Stimulated activated CD8-positive, alpha-beta memory T cell treated with anti-CD3 and anti-CD28 coated beads, Interleukin-15, amount 100 ng/mL, for 4 hours (primary cell): ENCODE measurements at places on chromosomes 7 and 10.

- DNase-seq = no peak
Observed at GRCh38 chr10:6514844-6515780, 65.0 kb downstream of the PRKCQ start.

- no peak for DNase-seq
Observed at GRCh38 chr7:49878627-49879026, 105.2 kb downstream of the VWC2 start.

DNA sequence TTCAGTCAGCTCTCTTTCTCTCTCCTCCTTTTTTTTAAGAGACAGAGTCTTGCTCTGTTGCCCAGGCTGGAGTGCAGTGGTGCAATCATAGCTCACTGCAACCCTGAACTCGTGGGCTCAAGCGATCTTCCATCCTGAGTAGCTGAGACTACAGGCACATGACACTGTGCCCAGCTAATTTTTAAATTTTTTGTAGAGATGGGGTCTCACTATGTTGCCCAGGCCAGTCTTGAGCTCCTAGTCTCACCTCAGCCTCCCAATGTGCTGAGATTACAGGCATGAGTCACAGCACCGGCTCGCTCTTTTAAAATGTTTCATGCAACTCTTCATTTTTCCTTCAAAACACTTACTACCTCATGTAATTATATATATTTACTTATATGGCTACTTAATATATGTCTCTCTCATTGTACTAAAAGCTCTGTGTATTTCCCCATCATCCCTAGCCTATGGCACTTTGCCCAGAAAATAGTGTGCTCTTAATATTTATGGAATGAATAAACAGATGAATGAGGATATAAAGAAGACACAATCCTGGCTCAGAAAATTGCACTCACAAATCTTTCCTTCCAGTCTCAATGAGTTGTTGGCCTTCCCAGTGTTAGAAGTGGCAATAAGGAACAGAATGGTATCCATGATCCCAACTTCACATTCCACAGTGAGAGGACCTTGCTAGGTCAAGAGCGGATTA is 33.9 kb downstream of the EBLN1 start:
- DNase-seq = no peak

- DNase-seq = no peak
Observed at GRCh38 chr10:80144067-80144695, 11.7 kb downstream of the PLAC9 start.

DNA sequence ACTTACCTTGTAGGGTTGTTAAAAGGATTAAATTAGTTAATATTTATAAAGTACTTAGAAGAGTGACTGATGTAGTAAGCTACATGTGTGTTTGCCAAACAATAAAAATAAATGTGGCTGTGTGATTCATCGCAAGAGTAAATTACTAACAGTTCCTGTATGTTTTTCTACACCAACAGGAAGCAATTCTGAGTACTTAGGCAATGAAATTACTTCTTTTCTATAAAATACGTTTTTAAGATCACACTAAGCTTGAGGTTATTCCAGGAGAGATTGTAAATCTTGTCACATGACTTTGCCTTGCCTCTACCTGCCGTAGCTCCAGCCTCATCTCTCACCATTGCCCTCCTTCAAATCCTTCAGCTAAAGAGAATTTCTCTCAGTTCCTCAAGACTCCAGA is 18.1 kb upstream of the GSTK1 start:
- DNase-seq = no peak

DNA sequence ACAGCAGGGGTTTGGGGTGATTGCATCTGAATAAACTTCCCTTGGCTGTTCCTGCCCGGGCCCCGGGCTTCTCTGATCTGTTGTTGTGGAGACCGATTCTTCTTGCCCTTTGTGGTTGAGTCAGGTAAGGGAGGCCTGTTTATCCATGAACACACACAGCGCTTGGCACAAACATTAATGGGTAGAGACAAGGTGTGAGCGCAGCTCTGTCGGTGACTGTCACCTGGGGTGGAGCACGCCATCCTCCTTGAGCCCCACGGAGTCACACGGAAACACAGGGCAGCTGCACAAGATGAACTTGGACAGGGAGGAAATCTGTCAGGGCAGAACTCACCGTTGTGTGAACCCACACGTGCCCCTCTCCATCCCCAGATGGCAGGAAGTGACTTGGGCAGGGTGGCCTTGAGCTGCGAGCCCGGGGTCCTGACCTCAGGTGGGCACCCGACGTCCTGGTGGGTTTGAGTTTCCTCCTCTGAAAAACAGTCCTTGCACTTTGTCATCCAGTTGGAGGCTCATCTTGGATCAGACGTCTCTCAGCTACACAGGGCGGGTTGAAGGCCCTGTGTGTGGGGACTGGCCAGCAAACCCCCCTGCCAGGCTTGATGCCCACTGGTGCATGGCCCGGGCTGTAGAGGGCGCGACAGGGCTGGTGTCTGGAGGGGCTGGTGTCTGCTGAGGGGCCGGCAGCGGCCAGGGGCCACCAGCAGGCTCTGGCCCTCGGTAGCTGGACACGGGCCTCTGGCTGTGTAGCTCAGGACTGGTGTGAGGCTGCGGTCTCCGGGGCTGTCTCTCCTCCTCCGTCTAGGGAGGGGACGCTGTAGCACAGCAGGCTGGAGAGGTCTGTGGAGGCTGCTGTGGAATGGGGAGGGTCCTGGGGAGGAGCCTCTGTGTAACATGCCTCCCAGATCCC is 24.2 kb upstream of the SHH start:
- DNase-seq = no peak

GRCh38 chr10:127148066-127148932 is 48.1 kb downstream of the INSYN2A start:
- DNase-seq = no peak

DNA sequence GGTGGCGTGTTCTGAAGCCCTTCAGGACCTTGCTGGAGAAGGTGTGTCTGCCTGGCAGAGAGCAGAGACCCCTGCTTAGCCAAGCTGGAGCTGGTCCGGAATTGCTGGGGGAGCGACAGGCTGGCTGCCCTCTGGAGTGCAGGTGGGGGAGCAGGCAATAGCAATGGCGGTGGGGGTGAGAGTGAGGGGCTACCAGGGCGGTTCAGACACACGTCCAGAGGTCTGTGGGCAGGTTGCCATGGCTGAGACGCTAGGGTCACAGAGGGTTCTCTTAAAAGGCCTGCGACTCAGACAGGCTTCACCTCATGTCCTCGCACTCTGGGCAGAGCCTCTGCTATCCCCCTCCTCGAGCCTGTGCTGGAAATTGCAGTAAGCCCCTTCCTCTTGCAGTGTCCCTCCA is 329.0 kb upstream of the C7orf33 start:
- no peak for DNase-seq

GRCh38 chr7:79854621-79855020 is 280.0 kb upstream of the GNAI1 start:
- DNase-seq = no peak

GRCh38 chr10:23557777-23558176 is 118.9 kb downstream of the OTUD1 start:
- DNase-seq = no peak

DNA sequence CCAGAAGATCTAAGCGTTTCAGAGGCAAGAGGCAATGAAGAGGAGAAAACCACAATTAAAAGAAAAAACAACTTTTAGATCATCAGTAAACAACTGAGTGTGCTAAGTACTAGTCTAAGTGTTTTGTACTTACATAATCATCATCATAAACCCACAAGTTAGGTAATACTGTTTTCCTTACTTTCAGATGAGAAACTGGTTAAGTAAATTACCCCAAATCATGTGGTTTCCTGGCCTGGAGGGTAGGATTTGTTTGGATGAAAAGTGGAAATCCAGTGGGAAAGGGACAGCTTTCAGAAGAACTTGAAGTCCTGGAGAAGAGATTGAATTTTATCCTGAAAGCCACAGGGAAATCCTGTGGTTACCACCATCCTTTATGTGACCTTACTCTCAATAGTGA is 463.3 kb downstream of the LRMDA start:
- no peak for DNase-seq

DNA sequence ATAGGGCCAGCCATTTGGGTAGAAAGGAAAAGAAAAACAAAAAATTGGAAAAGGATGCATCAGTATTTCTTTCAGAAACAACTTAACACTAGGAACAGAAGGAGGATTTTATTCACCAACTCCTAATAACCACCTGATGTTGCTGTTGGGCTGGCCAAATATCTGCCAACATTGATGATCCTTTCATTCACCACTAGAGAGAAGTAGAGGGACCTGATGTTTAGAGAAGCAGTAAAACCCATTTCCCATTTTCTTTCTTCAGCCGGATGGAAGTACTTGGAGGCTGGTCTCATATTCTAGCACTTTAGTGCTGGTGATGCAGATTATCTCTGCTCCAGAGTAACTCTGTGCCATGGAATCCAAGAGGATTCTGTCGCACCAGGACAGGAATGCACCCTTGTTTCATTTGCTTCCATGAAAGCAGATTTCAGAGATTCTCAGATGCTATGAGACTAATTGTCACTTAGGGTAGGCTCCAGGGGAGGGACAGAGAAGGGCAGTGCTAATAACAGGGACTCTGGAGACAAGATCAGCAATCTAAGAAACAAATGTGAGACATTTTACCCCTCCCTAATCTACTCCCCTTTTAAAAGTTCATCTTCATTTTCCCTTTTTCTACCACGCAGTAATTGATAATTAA is 3.1 kb downstream of the KLLN start:
- DNase-seq = no peak

DNA sequence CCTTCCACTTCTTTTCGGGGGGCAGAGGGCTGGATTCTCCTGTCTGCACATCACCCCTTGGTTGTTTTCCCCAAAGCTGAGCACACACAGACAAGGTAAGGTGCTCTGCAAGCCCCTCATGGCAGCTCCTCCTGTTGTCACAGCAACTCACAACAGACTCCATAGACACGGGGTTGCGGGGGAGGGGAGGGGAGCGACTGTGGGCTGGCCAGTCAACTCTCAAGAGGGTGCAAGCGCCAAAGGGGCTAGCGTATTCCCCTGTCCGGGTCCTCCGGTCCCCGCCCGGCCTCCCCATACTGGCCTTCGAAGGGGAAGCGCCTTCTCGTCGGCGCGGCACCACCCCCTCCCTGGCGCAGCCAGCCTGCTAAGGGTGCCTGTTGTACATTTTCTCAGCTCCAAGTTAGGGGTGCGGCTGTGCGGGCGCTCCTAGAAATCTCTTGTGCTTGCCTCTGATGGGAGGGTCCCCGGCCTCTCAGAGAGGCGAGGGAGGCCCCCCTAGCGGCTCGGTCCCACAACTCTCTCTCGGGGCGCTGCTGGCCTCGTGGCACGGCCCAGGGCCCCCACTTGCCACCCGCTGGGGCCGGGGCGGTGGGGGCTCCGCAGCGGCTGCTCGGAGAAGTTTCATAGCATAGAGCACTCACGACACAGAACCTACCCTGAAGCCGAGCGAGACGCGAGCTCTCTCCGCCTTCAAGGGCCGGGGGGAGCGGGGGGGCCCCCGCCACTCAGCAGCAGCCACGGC is 498 bp downstream of the RHOBTB1 start:
- DNase-seq = no peak

DNA sequence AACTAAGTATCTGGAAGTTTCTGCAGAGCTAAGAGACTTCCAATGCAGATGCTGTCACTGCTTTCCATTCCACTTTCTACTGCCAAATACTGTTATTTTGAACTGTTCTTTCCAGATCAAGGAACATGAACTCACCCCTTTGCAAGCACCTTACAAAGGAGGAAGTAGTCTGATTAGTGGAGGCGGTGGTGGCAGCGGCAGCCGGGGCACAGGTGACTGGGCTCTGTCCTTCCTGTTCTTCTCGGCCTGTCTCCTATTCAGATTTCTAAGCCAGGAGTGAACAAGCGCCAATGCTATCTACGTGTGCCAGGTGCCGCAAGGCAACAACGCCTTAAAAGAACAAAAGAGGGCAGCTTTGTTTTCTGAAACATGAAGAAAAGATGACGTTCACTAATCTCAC is 44.9 kb downstream of the BEND7 start:
- DNase-seq = no peak

GRCh38 chr7:26992670-26993069 is 103.1 kb downstream of the HOXA1 start:
- no peak for DNase-seq

DNA sequence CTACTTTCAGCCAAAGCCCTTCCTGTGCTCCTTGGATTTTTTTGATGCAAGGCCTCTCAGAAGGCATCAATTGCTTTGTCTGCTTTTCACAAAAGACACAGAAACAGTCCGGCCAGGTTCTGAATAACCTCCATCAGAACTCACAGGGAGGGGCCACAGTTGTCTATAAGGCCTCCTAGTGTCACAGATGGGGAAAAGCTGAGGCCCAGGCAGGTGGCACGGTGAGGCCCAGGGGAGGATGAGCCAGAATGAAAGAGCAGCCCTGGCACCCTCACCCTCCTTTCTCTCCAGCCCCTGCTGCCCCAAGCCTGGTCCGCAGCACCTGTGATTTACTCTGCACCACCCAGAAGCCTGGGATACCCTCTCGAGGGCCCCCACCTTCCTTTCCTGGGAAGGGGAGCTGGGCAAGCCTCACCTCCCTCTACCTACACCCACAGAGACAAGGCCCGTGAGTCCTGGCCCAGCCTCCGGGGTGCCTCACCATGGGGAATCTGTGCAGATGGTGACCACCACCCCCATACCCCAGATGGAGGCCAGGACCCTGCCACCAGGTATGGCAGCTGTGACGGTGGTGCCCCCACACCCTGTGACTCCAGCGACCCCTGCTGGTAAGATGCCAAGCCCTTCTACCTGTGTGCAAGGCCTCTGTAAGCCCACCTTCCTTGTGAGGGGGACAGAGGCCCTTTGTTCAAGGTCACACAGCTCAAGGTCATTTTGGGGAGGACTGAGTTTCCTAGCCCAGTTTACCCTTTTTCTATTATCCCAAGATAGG is 26.2 kb upstream of the ZNF467 start:
- DNase-seq = peak; percentile 16

DNA sequence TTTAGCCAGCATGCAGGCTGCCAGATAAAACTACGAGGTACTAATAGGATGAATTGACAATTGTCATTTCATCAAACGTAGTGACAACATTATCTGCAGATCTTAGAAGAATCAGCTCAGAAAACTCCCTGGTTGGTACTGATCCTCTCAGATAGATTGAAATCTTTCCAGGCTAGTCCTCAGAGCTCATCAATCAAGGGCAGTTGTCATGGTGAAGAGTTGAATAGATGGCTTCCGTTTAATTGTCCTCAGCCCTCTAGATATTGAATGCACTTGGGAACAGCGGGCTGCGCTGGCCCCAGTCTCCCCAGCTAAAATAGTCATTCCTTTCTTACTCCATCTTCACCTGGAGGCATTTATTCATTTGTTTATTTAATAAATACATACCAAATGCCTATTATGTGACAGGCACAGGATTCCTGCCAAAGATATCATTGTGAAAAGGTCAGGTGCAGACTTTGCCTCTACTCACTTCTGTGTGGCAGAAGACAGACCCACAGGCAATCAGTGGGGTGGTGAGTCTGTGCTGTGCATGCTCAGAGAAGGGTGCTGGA is 1081.6 kb downstream of the TYW1 start:
- no peak for DNase-seq

DNA sequence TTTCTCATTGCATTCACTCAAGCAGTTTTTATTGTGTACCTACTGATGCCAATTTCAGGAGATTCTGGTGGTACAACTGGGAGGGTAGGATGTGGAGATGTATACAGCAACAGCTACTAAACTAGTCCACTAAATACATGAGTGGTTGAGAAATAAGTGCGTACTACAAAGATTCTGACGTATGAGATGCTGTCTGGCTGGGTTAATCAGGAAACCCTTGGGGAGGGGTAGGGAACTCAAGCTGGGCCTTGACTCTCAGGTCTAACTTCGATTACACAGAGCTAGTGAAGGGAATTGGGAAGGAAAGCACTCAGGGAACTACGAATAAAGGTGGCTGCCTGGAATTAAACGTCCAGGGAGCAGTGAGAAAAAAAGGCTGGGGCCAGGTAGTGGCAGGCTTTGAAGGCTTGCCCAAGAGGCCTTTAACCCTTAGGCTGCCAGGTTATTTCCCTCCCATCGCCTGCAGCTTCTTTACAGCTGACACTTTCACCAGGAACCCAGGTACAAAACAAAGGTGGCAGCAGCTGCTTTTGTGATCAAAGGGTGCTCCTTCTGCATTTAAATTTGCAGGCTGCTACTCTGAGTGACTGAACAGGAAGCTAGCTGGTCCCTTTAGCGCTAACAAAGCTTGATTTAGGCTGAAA is 3.2 kb downstream of the MMS19 start:
- no peak for DNase-seq
